ENCODE measurements at places on chromosomes 4 and X.

DNA sequence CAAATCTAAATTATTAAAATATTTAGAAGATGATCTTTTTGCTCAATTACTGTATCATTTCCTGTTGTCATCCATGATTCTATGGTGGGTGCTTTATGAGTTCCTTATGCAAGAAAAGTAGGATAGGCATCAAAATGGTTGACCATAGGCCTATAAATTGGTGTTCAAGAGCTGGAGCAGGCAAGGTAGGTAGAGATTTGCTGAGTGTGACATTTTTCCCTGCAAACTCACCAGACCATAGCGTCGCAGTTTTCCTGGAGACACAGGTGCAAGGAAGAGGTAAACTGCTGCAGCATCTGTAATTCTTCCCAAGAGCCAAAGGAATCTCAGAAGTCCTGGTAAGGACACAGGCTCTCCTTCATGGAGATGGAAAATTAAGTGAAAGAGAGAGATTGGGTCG lies 33.7 kb upstream of the DCLK2 start:
- DNase-seq: no peak

GRCh38 chr4:110480031-110480549 lies 4.1 kb downstream of the ENPEP start:
- peak; percentile 97 for DNase-seq

GRCh38 chrX:45852884-45853283 lies 652.2 kb upstream of the DIPK2B start:
- DNase-seq: peak; percentile 61

DNA sequence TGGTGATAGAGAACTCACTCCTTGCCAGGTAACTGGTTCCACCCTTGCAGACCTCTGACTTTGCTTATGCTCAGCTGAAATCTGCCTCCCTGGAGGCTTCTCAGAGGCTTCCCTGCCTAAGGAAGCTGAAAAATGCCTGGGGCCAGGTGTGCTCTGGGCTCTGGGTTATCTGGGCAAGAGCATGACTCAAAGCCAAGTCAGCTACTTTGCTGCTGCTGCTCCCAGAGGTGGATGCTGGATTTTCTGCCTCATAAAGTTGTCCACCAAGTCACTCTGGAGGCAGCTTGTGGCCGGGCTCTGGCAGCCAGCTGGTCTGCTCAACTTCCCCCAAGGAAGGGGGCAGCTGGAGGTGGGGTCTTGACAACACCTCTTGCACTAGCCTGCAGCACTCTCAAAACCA lies 132.7 kb downstream of the PJA1 start:
- DNase-seq: no peak

DNA sequence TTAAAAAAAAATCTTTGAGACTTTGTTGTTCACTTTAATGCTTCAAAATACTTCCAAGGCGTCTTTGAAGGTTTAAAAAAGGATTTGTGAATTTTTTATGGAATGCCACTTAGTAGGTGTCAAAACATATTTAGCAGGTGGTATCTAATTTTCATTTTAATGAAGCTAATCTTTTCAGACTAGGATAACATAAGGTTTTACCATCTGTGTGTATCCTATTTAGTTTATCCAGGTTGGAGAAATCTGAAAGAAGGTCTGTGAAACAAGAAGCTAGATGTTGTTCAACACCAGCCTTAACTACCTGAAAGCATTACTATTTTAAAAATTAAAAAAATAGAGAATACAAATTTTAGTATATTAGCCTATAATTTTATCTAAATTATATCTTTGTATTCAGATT lies 193.4 kb downstream of the GRID2 start:
- DNase-seq: no peak

DNA sequence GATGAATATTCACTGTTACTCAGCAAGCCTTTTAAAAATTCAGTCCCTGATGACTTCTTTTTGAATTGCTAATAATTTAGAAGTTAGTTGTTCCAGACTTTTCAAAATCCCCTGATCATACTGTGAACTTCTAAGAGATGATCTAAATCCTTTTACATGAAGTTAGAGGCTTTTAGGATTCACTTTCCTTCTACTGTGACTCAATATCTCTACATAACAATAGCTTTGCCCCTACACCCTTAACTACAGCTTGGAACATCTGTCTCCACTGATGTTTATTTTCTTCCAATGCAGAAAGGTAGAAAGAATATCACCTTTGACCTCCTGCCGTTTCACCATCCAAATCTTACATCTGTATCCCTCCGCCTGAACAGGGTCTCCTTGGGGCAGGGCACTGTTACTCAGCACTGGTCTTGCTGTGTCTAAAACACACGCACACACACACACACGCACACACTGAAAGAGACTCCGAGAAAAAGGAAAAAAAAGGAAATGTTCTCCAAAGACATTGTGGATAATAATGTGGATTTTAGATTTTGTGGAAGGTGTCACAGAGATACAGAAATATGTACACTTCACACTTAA lies 111.6 kb upstream of the GPRIN3 start:
- no peak for DNase-seq

- DNase-seq: no peak
These were observed 49.6 kb downstream of the MAP7D2 start for GRCh38 chrX:20066968-20067708.

- no peak for DNase-seq
These were observed 18.8 kb upstream of the C4orf36 start for GRCh38 chr4:86910820-86911684.

GRCh38 chr4:119543779-119544178 lies 84.8 kb downstream of the PDE5A start:
- no peak for DNase-seq

DNA sequence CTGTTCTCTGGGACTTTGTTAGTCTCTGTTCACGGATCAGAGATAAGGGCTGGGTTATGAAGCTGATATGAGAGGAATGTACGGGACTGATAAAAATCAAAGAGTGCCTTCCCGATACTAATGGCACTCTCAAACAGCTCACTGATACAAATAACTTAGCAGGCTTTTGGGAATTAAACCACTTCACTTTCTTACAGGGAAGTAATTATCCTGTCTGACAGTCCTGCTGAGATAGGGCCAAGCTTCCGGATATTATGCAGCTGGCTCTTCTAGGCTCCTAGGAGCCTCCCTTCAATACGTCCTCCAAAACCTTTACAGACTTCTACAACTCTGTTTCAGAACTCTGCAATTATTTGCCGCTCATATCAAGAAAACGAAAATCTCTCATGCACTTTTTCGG lies 418.0 kb downstream of the NLGN4X start:
- DNase-seq: no peak

- no peak for DNase-seq
These were observed 3.1 kb upstream of the FGB start for GRCh38 chr4:154559494-154560418.

DNA sequence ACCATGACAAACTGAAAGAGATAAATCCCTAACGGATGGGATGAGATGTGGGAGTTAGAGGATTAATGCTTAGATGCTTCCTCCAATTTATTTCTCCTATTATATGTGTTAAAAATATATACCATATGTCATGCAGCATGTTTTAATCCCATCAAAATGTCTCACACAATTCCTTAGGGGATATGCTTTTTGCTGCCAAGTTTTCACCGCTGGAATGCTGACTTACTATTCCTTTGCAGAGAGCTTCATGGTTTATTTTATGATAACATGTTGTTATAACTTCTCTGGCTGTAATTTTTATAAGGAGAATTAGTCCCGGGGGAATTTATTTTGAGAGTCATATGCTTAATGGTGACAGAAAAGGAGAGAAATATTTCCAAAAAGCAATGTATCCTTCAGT lies 670.3 kb downstream of the IL1RAPL1 start:
- peak; percentile 15 for DNase-seq

DNA sequence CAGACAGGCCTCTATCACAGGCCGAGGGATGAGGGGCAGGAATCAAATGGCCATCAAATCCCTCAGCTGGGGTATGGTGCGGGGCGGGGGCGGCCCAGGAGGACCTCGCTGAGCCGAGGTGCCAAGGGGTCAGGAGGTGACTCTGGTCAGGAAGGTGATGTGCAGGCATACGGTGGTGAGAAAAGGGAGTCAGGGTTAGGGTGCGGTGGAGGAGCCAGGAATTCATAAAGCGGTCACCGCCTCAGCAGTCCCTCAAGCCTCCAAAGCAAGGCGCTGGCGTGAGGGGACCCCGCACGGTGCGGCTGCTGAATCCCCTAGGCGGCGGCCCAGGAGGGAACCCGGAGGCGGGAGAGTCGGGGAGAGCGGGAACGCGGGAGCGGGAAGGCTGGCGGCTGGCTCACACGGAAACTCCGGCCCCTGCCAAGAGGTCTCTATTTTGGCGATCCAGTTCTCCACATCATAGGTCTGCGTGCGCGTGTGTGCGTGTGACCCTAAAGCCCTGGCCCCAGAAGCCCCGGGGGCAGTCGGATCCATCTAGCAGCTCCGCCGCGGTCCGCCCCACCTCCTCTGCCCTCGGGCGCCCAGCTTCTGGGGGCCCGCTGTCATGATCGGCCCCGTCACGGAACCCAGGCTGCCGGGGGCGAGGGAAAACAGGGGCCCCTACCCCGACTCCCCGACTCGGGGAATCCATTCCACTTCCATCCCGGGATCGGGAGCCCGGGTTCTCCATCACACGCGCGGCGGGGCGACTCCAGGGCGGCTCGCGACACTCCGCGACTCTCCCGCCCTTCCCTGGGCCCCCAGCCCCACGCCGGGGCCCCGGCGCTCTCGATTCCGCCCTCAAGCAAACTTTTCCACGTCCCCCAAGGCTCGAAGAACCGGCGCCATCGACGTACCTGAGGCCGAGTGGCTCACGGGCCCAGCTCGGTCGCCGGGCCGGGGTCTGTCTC lies 593 bp downstream of the ELF4 start:
- no peak for DNase-seq

- DNase-seq: no peak
These were observed 65.7 kb downstream of the ZFYVE28 start for GRCh38 chr4:2352729-2353221.

- DNase-seq: no peak
These were observed 65.4 kb downstream of the HTRA3 start for GRCh38 chr4:8334786-8335460.

- no peak for DNase-seq
These were observed 75.9 kb downstream of the C4orf51 start for GRCh38 chr4:145755802-145756201.

DNA sequence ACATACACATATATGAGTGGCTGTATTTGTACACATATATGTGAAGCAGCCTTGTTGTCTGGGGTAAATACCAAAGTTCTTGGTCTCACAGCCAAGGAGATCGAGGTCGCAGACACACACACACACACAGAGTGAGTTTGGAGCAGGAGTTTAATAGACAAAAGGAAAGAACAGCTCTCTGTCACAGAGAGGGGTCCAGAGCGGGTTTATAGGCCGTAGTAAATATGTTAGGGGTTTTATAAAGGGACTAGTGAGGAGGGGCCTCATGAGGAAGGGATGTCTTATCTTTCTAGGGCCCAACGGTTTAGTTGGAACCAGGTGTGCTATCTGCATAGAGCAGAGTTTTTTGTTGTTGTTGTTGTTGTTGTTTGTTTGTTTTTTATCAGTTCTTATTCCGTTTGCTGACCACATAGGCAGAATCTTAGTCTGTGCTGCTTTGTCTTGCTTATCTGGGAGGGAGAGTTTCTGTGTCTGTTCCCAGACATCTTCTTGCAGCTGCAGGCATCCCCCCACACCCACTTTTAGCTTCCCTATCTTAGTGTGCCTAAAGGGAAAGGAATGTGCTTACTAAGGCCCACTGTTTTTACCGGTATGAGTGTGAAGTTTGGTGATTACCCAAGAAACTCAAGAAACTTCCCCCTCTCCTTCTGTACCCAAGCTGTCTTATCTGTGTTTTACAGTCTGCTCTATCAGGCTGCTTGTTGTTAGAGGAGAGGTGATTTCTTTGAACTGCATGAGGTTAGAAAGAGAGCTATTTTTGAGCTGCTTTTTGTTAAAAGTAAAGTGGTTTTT lies 91.9 kb downstream of the TENT5D start:
- DNase-seq: no peak

- DNase-seq: no peak
These were observed 24.7 kb upstream of the IL13RA1 start for GRCh38 chrX:118702741-118703140.

- no peak for DNase-seq
These were observed 61.1 kb upstream of the STS start for GRCh38 chrX:7086384-7086783.

GRCh38 chrX:31464306-31464915 lies 392.6 kb upstream of the FTHL17 start:
- no peak for DNase-seq

DNA sequence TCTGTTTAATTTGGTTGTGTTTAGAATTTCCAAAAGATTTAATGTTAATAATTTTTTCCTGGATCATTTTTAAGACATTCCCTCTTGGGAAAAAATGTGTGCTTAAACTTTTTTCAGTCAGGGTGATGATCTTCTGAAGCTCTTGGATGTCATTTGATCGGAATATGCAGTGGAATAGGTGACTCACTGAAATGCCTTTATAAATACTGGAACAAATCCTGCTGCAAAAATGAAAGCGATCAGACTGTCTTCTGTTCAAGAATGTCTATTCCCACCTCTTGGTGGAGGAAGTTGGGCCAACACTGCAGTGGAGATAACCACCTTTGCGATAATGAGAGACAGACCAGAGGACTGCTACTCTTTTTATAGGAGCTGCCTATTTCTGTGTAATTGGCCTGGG lies 46.7 kb downstream of the LARP1B start:
- DNase-seq: no peak

- DNase-seq: no peak
These were observed 738.3 kb upstream of the TENM3 start for GRCh38 chr4:181504924-181505323.

DNA sequence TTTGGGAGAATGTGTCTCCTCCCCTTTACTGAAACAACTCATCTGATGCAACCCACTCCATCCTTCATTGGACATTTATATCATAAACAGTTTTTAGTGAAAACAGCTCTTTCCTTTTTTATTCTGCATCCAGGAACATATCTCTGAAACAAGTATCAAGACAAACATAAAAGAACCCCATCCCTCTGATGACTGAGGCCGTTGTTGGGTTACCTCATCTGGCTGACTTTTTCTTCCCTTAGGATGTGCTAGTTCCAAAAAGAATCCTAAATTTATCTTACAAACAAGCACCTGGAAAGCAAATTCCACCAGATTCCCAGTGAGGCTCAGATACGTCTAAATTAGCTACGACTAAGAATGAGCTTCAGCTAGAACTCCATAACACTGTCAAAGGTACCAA lies 483.7 kb upstream of the INTU start:
- DNase-seq: no peak

- no peak for DNase-seq
These were observed 547.7 kb upstream of the DIPK2B start for GRCh38 chrX:45748369-45748774.

DNA sequence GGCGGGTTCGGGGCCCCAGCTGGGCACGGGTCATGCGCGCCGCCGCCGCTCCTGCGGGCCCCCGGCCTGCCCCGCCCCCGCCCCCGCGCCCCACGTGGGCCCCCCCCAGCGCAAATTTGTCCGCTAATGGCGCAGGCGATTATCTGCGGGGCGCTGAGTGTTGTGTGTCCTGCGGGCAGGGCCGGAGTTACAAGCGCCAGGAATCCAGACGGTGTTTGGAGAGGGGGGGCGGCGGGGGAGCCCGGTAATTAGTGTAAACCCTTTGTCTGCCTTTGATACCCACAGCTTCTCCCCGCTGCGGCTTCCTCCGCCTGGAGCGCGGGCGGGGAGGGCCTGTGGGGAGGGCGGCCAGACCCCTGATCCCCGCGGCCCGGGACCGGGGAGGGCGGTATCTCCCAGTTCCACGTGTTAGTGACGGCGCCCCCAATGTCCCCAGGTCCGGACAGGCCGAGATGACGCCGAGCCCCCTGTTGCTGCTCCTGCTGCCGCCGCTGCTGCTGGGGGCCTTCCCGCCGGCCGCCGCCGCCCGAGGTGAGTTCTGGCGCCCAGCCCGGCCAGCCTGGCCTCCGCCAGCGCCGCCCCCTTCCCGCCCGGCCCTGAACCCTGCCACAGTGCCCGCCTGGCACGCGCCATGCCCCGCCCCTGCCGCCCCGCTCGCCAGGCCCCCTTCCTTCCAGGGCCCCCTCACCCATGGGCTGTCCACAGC lies 761 bp downstream of the FGFRL1 start:
- no peak for DNase-seq

- DNase-seq: no peak
These were observed 43.5 kb downstream of the SRPX2 start for GRCh38 chrX:100687546-100687945.
